ENCODE measurements at places on chromosomes 3 and 15.

GRCh38 chr3:4824926-4825325, 154.3 kb upstream of the BHLHE40 start:
- no peak for DNase-seq

GRCh38 chr3:149908424-149908957, 62.2 kb downstream of the PFN2 start:
- no peak for DNase-seq

DNA sequence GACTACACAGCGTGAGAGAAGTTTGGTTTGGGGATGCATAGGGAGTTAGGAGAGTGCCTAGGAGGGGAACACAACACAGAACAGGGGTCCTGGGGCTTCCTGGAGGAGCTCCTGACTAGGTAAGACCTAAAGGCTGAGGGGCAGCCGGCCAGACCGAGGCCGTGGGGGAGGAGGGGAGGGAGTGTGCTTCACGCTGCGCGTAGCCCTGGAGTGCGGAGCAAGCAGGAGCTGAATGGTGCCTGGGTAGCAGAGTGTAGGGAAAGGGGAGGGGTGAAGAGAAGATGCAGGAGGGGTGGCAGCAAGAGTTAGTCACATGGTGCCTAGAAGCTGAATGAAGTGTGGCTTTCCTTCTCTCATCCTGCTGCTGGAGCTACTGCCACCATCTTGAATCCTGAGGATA, 32.4 kb upstream of the HHATL start:
- no peak for DNase-seq

DNA sequence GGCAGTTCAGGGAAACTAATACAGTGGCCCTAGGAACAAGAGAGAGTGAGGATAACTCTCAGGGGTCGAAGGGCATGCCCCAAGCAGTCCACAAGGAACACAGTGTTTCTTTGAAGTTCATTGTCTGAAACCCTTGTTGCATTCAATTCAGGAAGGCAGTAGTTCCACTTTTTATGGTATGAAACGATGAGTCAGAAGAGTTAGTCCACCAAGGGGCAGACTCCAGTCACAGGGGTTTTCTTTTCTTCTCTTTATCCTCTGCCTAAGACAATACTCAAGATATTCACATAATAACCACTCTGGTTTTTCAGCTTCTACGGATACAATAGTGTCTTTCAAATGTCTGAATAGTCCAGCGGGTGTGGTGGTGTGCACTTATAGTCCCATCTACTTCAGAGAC, 23.7 kb upstream of the TICRR start:
- DNase-seq, result no peak

DNA sequence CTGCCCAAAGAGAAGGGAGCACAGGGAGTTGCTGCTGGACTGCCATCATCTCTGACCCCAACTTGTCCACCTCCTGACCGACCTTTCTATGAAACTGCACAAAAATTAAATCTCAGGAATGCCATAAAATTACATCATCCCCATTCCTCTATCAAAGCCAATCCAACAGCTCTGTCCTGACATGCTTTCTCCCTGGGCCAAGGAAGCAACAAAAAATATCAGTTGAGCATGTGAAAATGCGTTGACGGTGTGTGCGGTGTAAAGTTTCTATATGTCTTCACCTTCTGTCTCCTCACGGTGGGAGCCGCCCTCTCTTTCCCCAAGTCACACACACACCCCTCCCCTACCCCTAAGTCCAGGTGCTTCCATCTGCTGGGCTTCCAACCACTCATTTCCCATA, 3.6 kb upstream of the ZNF774 start:
- DNase-seq, result no peak

DNA sequence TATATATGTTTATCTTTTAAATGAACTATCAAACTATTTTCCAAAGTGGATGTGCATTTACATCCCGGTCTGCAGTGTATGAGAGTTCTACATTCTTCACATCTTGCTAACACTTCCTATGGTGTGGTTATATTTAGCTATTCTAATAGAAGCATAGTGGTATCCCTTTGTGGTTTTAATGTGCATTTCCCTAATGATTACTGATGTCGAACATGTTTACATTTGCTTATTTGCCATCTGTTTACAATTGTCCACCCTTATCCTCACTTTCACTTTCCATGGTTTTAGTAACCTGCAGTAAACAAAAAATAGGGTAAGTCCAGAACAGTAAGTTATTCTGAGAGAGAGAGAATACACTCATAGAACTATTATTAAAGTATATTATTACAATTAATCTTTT, 360.5 kb upstream of the NAALADL2 start:
- DNase-seq, result no peak

DNA sequence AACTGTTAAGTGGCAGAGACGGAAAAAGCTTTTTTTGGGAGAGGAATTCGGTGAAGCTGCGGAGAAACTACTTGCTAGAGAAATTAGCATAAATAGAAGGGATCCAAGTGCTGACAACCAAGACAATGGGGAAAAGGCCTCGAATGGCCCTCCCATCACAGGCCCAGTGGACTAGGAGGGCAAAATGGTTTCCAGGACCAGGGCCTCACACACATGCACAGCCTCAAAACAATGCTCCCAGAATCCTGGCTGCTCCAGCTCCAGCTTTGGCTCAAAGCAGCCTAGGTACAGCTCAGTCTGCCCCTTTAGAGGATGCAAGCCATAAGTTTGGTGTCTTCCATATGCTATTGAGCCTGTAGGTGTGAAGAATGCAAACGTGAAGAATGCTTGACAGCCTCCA, 388.2 kb downstream of the OTOL1 start:
- DNase-seq, result no peak

DNA sequence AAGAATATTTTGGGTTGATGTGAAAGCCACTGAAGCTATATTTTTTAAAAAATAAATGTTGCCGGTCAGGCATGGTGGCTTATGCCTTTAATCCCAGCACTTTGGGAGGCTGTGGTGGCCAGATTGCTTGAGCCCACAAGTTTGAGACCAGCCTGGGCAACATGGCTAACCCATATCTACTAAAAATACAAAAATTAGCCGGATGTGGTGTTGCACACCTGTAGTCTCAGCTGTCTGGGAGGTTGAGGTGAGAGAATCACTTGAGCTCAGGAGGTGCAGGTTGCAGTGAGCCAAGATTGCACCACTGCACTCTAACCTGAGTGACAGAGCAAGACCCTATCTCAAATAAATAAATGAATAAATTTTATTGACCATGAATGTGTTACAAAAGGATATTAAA, 39.6 kb downstream of the GOLM2 start:
- DNase-seq, result no peak

DNA sequence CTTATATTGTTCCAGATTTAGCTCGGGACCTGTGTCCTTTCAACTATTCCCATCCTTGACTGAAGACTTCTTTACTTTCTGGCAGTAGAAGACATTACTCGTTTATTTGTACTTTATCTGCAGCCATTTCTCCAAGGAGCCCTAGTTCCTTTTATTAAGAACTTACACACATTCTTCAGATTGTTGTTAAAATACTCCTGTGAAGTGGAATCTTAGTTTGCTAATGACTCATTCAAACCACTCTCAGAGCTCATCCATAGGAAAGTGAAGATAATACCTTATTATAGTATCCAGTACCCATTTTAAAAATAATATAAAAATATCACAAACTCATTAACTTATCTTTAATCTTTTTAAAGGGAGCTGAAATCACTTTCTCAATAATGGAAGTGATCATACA, 63.5 kb downstream of the C3orf70 start:
- DNase-seq, result no peak

- DNase-seq, result no peak
Measured at GRCh38 chr3:188360364-188360881, 206.5 kb downstream of the LPP start.

All from effector memory CD8-positive, alpha-beta T cell (primary cell).